ENCODE measurements at places on chromosomes 11 and 22. TPM values are rescaled to one million over a fixed set of nuclear protein-coding genes. Genes with fewer than 3 reads are reported as not detected.

DGCR6 gene
- 1.4 TPM for total RNA-seq

SLC22A6 gene
- total RNA-seq: not detected

DRD4 gene
- total RNA-seq: 0.30 TPM

SMTNL1 gene
- not detected for total RNA-seq

LDHA gene
- 2,434 TPM for total RNA-seq

CAPN5 gene
- 0.99 TPM for total RNA-seq

IRF7 gene
- total RNA-seq: 7.6 TPM

NXPE2 gene
- not detected for total RNA-seq

PHOX2A gene
- total RNA-seq: not detected

OR51E2 gene
- total RNA-seq: not detected

RANBP1 gene
- 470 TPM for total RNA-seq

KCNJ5 gene
- not detected for total RNA-seq

ZNF280A gene
- total RNA-seq: not detected

SEPTIN3 gene
- 0.55 TPM for total RNA-seq

MYOD1 gene
- not detected for total RNA-seq

HORMAD2 gene
- total RNA-seq: not detected

CATSPER1 gene
- total RNA-seq: not detected

SLC17A6 gene
- not detected for total RNA-seq

BRD1 gene
- 31.2 TPM for total RNA-seq

PRR5L gene
- total RNA-seq: 15.5 TPM

SEC14L6 gene
- total RNA-seq: not detected

MS4A3 gene
- total RNA-seq: not detected

SCUBE2 gene
- total RNA-seq: not detected

ZNF214 gene
- total RNA-seq: not detected

All from activated CD8-positive, alpha-beta memory T cell treated with anti-CD3 and anti-CD28 coated beads for 36 hours (primary cell).